ENCODE measurements at places on chromosomes 12 and 14. TPM values are rescaled to one million over a fixed set of nuclear protein-coding genes. Genes with fewer than 3 reads are reported as not detected.
A peak's percentile ranks its signal among the peaks of the same experiment; 100 is the strongest.

- DNase-seq: no peak
These were observed 61.4 kb upstream of the PNMA1 start for GRCh38 chr14:73775339-73776193.

The GALC gene
- total RNA-seq: 14.5 TPM

GRCh38 chr14:72796935-72797334, 97.0 kb downstream of the DPF3 start:
- DNase-seq: no peak

- no peak for DNase-seq
These were observed 111.3 kb upstream of the GARIN2 start for GRCh38 chr14:67077921-67078320.

GRCh38 chr12:110234331-110234751, 46.7 kb upstream of the ATP2A2 start:
- no peak for DNase-seq

DNA sequence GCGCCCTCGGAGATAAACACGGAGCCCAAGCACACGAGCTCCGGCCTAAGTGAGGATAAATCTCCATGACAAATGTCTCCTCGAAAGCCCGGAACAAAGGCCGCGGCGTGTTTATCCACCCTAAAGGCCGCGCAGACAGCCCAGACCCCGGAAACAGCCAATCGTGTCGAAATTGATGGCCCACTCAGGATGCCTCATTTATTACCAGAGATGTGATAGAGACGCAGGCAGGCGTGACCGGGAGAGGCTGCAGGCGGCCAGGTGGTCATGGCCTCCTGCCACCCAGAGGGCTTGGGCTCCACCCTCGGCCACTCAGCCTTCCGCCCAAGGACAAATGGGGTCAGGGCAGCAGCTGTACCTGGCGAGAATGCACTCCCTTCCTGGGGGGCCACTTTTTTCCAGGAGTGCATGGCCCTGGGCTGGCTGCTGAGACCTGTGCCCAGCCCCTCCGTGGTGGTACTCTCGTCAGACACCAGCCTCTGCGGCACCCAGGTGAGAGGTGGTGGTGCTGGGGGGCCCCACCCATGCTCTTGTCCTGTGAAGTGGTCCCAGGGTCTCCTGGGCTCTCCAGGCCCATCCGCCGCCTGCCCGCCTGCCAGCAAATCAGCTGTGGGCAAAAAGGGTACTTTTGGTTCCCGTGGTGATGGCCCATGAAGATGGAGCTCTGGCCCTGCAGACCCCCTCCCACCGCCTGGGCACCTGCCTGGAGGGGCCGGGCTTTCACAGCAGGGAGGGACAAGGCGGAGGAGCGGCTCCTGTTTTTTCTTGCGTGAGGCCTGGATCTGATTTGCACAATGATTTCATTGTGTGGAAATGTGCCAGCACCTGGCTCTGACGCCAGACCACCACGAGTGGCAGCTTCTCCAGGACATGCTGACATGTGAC, 211.5 kb upstream of the C14orf180 start:
- no peak for DNase-seq

The AGAP2 gene
- 6.5 TPM for total RNA-seq

- DNase-seq: no peak
These were observed 45.7 kb downstream of the SPATS2 start for GRCh38 chr12:49413010-49413409.

DNA sequence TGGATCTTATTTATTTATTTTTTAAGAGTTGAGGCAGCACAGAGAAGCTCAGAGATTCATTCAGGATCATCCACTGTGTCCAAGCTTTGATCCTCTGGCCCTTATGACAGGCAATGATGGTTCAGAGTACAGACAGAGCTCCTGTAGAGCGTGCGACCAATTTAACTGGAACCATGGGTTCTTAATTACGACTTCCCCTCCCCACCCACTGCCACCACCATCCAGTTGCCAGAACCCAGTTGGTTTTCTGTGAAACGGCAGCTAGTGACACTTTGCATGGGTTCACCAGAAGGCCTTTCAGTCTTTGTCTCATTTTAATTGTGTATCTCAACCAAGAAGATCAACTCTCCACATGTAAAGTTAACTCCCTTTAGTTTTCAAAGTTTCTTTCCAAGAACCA, 478.2 kb downstream of the ZFP36L1 start:
- DNase-seq: no peak

The ACOT2 gene
- 191 TPM for total RNA-seq

The ADGRD1 gene
- total RNA-seq: 99.5 TPM

DNA sequence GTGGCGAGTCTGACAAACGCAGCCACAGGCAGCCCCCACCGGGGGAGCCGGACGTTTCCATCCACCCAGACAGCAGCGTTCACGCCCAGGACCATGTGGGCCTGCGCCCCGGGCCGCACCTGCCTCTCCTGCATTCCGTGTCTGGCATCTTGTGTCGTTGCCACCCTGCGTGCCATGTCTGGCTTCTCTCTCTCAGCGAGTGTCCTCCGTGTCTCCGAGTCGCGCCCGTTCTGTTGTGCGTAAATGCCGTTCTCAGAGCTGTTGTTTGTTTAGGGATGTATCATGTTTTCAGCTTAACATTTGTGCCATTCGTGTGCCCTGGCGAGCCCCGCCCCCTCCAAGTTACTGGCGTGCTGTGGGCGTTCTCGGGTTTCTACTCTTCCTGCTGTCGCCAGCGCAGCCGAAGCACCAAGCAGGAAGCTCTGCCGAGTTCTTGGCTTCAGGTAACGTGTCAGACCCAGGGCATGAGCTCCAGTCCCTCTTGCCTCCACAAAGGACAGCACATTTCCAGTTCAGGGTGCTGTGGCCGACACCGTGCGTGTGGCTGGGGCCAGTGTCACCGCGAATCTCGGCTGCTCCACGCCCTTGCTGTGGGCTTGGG, 34.6 kb downstream of the NOC4L start:
- DNase-seq: no peak

The PAH gene
- not detected for total RNA-seq

DNA sequence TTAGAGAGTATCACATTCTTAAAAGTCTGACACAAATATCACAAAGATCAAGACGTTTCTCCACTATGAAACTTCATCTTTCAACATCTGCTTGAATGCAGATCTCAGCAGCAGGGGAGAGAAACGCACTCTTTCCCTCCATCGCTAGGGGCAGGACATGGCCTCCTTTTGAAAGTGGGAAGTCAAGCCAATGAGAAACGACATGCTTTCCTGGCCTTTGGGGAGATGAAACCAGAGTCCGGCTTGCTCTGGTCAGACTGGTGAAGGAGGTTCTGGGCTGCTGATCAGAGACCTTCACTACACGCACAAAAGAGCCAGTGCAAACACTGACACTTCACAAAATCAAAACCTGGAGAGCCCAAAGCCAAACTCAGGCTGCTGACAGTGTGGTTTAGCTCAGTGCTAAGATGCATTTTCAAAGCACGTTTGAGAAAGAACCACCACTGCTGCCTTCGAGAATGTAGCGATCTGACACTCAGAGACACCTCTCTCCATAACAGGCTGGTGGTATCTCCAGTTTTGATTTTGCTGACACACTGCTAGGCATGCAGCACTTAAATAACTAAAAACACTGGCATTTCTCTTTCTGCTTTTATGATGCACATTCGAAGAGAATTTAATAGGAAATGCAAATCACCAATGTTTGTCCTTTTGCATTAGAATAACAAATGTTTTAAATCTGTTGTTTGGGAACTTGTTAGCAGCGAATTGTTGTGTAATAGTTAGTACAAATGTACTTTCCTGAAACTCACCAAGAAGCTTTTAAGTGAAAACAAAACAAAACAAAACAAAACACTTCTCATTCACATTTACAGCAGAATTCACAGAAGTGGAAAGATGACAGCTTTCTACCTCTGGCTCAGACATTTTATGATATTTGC, 93.9 kb upstream of the OVCH1 start:
- no peak for DNase-seq

The RTL1 gene
- total RNA-seq: not detected

DNA sequence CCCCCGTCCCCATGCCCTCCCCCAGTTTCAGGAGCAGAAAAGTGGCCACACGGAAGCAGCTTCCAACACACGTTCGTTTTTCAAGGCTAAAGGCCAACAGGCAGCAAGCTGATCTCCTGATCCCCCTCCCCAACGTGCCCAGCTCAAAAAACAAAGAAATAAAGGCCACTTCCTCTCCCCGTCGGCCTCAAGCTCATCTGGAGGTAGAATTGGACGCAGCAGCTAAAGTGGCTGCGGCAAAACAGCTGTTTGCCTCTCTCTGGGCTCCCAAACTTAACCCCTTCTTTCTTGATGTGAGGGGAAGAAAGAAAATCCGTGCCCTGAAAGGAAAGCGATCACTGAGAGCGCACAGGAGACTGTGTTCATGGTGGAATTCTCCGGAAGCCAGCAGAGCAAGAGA, 66.3 kb downstream of the SCARB1 start:
- no peak for DNase-seq

- DNase-seq: peak; percentile 61
These were observed 126.1 kb downstream of the SLC38A6 start for GRCh38 chr14:61106959-61107641.

- no peak for DNase-seq
These were observed 20.4 kb downstream of the SAV1 start for GRCh38 chr14:50647753-50648152.

The HNRNPC gene
- 273 TPM for total RNA-seq

DNA sequence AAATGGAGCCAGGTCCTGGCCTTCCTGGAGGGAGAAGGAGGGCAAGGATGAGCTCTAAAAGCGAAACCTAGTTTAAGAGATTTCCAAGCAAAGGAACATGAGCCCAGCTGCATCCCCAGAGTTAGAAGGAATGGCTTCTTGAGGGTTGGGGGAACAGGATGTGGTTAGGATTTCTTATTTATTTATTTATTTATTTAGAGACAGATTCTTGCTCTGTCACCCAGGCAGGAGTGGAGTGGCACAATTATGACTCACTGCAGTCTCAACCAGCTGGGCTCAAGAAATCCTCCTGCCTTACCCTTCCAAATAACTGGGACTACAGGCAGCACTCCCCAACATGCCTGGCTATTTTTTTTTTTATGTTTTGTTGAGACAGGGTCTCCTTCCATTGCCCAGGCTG, 25.3 kb upstream of the TMEM106C start:
- DNase-seq: no peak

The SLC39A5 gene
- total RNA-seq: not detected

The KCNK10 gene
- total RNA-seq: not detected

- DNase-seq: no peak
These were observed 18.1 kb downstream of the GPATCH2L start for GRCh38 chr14:76169776-76170175.

GRCh38 chr12:51951199-51951842, at the start of gene ACVR1B:
Gene ACVR1B, plus strand, starts transcription at chr12:51951699. Its CDS starts 45 bp downstream, at chr12:51951744.
- peak; percentile 91 for DNase-seq

DNA sequence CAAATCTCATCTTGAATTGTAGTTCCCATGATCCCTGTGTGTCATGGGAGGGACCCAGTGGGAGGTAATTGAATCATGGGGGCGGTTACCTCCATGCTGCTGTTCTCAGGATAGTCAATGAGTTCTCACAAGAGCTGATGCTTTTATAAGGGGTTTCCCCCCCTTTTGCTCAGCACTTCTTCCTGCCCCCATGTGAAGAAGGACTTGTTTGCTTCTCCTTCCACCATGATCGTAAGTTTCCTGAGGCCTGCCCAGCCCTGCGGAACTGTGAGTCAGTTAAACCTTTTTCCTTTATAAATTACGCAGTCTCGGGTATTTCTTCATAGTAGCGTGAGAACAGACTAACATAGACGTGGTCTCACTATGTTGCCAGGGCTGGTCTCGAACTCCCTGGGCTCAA, 56.1 kb upstream of the EIF5 start:
- no peak for DNase-seq

The LAG3 gene
- not detected for total RNA-seq

The SLCO1C1 gene
- total RNA-seq: 1.1 TPM

DNA sequence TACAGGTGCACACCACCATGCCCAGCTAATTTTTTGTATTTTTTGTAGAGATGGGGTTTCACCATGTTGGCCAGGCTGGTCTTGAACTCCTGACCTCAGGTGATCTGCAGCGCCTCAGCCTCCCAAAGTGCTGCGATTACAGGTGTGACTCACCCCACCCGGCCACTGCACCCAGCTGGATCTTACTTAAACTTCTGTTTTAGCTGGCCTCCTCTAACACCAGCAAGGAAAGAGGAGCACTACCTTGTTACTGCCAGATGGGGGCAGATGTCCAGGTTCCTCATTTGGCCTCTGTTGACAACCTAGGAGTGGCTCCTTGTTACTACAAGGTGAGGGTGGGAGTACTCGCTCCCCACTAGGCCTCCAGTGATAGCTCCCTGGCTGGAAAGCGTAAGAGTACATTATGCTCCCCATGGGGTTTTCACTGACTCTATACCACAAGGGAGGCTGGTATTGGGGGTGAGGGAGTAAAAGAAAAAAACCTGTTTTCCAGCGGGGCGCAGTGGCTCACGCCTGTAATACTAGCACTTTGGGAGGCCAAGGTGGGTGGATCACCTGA, 13.2 kb upstream of the ARF6 start:
- DNase-seq: no peak

The ACACB gene
- total RNA-seq: 123 TPM

- DNase-seq: no peak
These were observed 36.6 kb downstream of the TC2N start for GRCh38 chr14:91830777-91831176.

DNA sequence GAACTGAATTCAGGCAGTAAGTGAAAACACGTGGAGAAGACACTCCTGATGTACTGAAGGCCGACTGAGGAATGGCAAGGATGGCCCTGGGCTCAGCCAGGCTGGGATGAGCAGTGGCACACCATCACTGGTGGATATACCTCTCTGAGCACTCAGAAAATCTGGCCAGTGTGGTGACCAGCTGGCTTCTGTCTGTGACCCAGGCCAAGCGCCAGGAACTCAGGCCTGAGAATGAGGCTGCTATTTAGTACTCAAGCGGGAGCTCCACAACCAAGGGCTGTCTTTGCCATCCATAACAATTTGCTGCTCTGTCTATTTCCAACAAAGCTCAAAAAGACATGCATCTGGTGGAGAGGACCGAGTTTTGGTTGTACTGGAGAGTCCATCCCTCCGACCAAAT, 586.3 kb downstream of the BCL11B start:
- DNase-seq: no peak

DNA sequence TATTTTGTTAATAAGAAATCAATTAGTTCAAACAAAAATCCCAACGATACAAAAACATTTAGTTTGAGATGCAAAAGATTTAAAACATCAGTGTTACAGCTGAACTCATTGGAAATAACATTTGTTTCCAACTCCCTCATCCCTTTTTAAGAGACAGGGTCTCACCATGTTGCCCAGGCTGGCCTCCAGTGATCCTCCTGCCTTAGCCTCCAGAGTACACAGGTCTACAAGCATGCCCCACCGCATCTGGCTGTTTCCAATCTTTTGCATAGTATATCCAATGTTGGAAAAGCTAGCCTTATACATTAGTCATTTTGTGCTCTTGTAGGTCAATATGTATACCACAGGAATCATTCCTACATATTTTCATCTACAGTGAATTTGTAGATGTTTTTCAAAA, 11.5 kb downstream of the RSRC2 start:
- no peak for DNase-seq

The CISTR gene
- 2.1 TPM for total RNA-seq

GRCh38 chr14:87186737-87187136, 806.2 kb downstream of the GALC start:
- no peak for DNase-seq

DNA sequence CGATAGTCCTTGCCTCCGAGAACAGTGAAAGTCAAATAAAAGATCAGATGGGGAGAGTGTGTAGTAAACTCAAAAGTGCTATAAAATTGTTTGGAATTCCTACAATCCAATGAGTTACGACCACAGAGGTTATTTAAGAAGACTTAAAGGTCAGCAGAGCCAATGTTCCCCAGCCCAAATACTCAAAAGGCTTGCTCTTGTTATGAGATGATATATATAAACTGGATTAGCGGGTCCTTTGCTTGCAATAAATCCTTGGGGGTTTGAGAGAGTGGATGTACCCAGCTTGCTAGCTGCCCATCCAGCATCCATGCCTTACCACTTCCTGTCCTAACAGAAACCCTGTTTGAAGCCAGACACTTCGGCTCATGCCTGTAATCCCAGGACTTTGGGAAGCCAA, 29.0 kb upstream of the MED13L start:
- no peak for DNase-seq

Measured in left ventricle myocardium inferior (tissue), 1 donor.